ENCODE measurements at places on chromosomes 4 and X.

- DNase-seq: no peak
These were observed 37.9 kb downstream of the RBBP7 start for GRCh38 chrX:16832301-16832700.

- DNase-seq: no peak
These were observed 92.0 kb upstream of the EMCN start for GRCh38 chr4:100609810-100610209.

GRCh38 chr4:188218392-188218791, 79.2 kb downstream of the TRIML1 start:
- no peak for DNase-seq

GRCh38 chr4:125547836-125548235, 233.1 kb downstream of the FAT4 start:
- DNase-seq: peak; percentile 22

DNA sequence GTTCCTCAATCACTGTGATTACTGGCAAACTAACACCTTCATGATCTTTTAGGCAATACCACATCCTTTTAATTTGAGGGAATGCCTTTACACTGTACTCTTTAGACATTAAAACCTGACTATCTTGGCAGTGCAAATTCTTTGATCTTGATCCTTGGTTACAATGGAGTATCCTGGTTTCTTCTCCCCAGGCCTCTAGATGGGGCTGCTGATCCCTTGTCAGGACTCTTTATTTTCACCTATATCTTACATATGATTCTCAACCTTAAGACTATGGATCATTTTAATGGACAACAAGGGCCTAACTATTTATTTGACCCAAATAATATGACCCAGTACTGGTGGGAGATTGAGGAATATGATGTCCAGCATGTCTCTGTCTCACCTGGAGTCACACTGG, 1005.5 kb upstream of the INTU start:
- DNase-seq: peak; percentile 34

GRCh38 chrX:143754183-143754582, 33.6 kb upstream of the SPANXN2 start:
- no peak for DNase-seq

DNA sequence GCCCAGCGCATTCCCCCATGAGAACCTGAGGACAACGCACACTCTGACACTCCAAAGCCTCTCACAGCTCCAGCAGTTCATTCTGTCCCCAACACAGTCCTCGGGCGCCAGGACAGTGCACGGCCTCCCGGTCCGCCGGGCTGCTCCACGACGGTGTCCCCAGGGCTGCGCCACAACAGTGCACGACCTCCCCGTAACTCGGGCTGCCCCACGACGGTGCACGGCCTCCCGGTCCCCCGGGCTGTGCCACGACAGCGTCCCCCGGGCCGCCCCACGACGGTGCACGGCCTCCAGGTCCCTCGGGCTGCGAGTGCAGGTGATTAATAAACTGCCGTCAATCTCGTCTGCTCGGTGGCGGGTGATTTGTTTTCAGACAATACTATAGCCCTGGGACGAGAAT, 585.1 kb upstream of the FRG1 start:
- DNase-seq: no peak

DNA sequence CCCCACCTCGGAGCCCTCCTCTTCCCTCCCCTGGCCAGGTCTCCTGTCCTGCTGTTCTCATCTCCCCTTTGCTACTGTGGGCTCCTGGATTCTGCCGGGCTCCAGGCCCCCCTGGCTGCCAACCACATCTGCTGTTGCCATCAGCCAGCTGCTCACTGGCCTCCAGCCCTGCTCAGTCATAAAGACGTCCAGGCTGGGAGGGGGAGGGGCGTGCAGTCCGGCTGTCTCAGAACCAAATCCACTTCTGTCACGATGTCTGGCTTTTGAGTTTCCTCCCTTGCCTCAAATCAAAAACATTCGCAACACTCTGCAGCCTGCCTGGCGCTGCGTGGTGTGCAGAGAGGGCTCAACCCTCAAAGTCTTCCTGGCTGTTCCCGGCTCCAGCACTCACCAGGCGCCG, 7.1 kb downstream of the RASL11B start:
- DNase-seq: peak; percentile 65

DNA sequence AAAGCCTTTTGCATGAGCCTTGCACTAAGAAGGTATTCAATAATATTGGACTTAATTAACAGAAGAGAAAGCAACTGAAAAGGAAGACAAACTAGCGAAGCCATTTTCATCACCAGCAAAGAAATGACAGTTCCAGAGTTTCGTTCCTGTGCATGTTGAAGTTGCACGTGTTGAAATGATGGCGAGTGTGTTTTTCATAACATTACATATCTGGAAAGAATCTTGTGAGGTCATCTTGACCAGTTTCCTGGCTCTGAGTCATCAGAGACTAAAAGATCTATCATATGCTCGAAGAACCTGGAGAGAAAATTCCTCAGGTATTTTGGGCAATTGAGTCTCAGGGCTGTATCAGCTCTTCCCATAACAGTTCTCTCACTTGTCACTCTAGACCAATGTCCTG, 106.2 kb upstream of the MAML3 start:
- DNase-seq: peak; percentile 33

DNA sequence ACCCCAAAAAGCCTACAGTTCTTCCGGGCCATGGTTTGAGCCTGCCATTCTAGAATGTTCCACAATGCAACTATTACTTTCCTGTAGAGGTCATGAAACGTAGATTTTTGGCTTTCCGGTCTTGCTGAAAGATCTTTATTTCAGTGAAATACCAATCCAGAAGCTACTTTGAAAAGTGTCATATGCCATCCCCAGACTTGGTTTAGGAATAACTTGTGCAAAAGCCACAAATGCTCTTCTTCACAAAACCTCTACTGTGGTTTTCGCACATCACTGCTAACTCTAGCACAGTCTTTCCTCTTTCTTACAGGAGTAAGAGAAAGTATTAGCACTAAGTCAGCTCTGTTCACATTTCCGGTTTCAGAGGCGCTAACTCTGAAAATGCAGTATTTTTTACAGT, 12.7 kb upstream of the CD40LG start:
- DNase-seq: no peak

All from cardiac muscle cell (in vitro differentiated cells and primary cell).